ENCODE measurements at places on chromosomes 2 and 18.

DNA sequence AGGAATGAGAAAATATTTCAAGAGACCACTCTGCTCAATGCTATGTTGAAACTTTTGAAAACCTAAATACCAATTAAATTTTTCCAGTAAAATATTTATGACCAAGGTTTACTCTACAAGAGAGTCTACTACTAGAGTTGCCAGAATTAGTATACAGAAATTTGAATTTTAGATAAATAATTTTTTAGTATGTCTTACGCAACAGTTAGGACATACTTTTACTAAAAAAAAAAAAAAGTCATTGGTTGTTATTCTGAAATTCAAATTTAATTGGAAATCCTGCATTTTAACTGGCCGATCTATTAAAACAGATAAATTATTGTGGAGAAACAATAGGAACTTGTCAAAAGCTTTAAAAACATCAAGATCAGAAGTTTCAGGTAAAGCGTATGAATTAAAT, 49.1 kb upstream of the TMEM200C start:
- no peak for DNase-seq

DNA sequence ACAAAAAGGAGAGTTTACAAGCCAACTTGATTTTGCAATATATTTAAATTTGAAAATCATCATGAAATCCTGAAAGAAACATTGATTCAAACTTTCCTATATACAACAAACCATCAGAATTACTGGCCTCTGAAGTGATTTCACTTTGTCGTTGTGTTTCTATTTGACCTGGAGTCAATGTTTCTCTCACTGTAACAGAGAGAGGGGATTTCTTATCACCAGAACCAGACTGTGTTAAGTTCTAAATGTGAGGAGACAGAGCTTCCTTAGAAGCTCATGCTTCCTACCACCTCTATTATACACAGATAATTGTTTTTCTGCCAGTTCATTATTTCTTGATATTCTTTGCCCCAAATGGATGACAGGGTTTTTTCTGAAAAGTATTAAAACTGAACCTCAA, 245.0 kb upstream of the RND3 start:
- no peak for DNase-seq

DNA sequence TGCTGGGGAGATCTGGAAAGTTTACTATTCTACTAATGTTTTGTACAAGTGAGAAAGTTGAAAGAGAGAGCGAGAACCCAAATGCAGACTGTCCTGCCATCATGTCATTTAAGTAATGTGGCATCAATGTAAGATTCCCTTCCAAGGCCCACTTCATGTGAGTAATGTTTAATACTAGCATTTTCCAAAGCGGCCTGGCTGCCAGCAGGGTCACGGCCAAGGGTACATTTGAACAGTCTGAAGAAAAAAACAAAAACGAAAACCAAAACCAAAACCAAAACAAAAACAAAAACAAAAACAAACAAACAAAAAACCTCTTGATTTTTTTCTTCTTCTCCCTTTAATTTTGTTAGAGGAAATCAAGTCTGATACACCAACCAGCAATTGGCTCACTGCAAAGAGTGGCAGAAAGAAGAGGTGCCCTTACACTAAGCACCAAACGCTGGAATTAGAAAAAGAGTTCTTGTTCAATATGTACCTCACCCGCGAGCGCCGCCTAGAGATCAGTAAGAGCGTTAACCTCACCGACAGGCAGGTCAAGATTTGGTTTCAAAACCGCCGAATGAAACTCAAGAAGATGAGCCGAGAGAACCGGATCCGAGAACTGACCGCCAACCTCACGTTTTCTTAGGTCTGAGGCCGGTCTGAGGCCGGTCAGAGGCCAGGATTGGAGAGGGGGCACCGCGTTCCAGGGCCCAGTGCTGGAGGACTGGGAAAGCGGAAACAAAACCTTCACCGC, 2.2 kb downstream of the HOXD10 start:
- DNase-seq = no peak

GRCh38 chr2:109435901-109436598, 177.7 kb downstream of the SEPTIN10 start:
- no peak for DNase-seq

DNA sequence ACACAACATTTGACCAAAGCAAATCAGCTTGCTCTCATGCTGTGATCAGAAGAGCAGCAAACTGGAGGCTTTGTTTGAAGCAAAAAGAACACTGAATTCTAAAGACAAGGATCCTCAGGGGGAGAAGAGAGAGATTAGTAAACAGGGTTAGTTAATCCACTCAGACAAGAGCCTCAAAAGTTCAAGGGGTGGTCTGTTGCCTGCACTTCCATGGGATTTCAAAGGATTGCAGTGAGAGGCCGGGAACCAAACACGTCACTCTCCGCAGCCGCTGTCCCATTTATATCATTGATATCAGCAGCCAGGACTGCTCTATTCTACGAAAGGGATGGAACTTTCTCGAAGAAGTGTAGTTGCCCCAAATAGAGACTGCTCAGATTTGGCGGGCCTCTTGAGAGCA, 97.8 kb upstream of the SP3 start:
- no peak for DNase-seq

DNA sequence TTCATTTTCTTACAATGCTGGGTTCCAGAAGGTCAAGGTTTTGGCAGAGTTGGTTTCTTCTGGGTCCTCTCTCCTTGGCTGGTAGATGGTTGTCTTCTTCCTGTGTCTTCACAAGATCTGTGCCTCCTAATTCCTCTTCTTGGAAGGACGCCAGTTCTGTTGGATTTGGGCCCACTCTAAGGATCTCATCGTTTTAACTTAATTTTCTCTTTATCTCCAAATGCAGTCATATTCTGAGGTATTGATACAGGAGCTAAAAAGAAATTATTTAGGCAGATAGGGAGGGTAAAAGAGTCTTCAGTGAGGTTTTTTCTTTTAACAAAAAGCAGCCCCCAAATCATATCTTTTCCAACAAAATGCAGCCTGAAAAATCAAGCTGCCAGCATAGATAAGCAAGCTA, 998.4 kb downstream of the SOCS6 start:
- DNase-seq = no peak

GRCh38 chr2:79782576-79783452, 270.0 kb downstream of the CTNNA2 start:
- no peak for DNase-seq

DNA sequence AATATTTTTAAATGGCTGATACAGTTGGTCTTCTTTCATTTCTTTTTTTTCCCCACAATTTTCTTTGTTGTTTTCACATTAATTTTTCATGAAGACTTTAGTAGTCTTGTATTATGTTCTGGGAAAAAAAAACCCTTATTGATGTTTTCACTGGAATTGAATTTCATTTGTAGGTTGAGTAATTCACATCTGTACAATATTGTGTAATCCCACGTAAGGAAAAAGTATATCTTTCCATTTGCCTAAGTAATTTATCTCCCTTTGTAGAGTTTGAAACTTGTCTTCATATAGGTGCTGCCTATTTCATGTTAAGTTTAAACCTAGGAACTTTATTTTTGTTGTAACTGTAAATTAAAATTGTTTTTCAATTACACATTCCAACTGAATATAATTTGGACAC, 2.0 kb downstream of the DNAJC27 start:
- no peak for DNase-seq

DNA sequence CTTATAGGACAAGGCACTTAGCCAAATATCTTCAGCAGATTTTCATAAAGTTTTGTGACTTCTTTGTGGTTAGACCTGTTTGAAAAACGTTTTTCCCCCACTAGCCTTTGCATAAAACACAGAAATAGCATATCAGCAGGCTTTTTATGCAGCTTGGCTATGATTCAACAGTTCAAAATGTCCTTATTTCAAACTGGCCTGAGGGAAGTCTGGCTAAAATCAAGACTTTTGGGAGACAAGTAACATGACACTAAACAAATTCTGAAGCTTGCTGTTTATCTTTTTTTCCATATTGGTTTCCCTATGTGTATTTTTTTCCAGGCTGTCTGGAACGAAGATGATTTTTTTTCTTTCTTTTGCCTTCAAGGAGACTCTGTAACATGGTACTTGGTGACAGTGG, 95.1 kb upstream of the L3MBTL4 start:
- DNase-seq = no peak

GRCh38 chr2:196719110-196719872, 79.8 kb downstream of the CCDC150 start:
- DNase-seq = no peak

GRCh38 chr2:130966775-130967490, 126.3 kb downstream of the FAM168B start:
- DNase-seq = no peak

DNA sequence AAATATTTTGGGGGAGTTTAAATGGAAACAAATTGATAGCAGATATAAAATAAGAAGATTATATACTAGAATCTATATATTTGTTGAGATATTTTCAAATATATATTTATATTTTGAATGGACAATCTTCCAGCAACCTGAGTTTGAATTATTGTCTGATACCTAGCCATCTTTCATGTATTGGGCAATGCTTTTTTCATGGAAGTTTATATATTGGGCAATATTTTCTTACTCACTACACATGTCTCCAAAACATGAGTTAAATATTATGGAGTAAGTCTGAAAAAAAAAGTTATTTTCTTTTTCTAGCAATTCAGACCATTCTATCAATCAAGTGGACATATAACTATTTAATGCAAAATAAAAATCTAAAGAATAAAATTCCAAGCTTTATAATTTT, 295.2 kb downstream of the NYAP2 start:
- no peak for DNase-seq

GRCh38 chr2:221106241-221106640, 465.9 kb downstream of the EPHA4 start:
- DNase-seq = no peak

- DNase-seq = no peak
Observed at GRCh38 chr2:54999182-54999581, 51.1 kb downstream of the RTN4 start.

- DNase-seq = no peak
Observed at GRCh38 chr2:125581557-125581956, 1074.4 kb upstream of the GYPC start.

DNA sequence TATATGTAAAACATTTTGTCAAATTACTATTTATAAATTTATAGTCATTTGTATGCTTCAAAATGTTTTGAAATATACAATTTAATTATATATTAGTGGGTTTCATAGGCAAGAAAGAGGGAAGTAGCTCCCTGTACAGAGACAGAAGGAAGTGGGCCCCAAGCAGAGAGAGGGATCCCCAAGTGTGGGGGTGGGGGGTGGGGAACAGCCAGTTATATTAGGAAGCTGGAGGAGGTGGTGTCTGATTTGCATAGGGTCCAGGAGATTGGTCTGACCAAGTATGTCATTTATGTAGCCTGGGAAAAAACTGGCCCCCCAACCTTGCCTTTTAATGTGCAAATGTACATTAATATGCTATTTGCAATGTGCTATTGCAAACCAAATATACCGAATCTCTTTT, 76.5 kb upstream of the ZSWIM2 start:
- DNase-seq = no peak

GRCh38 chr2:64807417-64807816, 153.7 kb upstream of the SERTAD2 start:
- DNase-seq = peak; percentile 23

DNA sequence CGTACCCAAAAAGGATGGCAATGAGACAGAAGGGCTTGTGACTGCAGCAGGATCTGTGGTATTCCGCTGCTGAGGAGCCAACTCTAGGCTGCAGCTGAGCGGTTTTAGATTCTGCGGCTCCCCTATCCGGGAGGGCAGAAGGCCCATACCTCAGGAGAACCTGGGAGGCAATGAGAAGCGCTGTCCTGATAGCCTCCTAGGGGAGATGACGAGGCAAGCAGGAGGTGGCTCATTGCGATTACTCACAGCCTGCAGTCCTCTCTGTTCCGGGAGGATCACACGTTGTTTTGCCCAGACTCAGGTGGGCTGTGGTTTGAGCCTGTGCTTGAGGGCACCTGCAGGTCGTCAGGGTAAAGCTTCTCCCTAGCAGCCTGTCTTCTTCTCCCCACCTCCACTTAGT, 65.1 kb downstream of the COA5 start:
- DNase-seq = no peak

GRCh38 chr2:68544811-68545210, 77.4 kb downstream of the APLF start:
- DNase-seq = no peak

- no peak for DNase-seq
Observed at GRCh38 chr2:71995067-71995665, 152.5 kb downstream of the CYP26B1 start.

GRCh38 chr2:216856406-216857065, 3.3 kb downstream of the TNP1 start:
- DNase-seq = no peak

DNA sequence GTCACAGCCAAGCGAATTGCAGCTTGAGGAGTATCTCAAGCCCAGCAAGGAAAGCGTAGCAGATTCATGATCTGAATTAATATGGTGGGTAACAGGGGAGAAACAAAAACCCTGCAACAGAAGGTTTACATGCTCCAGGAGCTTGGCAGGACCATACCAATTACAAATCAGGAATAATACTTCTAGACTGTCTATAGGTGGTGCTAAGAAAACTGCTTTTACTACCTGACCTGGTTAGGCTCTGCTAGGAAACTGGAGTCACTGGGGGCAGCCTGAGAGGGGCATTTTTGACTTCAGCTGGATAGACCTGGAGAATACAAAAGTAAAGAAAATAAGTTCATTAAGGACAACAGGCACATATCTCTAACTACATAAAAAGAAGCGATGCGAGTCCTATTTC, 24.6 kb upstream of the SPOPL start:
- no peak for DNase-seq

DNA sequence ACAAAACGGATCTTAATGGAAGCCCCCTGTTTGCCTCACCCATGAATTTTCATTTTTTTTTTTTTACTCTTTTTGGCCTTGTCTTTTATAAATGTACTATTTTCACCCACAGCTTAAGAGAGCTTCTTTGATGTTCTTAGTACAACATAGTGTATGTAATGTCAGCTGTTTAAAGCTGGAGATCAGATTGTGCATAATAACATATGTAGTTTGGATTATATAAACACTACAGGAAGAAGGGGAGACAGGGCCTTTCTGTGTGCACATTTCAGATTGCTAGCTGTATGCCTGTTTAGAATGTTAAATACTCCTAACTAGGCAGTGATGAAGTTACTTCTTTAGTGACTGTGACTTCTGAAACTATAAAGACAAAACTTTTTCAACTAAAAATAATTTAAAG, 2.1 kb upstream of the TANC1 start:
- no peak for DNase-seq

GRCh38 chr2:42789751-42790150, 2.6 kb downstream of the HAAO start:
- DNase-seq = no peak

GRCh38 chr18:8367217-8367988, 241.8 kb upstream of the RAB12 start:
- DNase-seq = no peak

DNA sequence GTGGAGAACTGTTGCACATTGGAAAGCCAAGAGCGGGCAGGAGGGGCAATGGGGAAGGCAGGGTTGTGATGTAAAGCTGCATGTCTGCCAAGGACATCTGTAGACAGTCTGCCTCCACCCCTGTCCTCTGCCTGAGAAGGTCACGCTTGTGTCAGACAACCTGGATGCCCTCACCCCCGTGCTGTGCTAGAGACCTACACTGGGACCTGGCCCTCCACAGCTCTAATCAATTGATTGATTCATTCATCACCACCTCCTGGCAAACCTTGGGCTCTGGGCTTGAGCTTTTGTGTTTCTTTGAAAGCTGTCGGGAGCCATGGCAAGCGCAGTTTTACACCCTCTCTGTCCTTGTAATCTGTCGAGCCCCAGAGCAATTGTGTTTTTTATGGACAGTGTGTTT, 41.1 kb downstream of the MARCO start:
- no peak for DNase-seq
